ENCODE measurements at places on chromosomes 7 and 10.

GRCh38 chr7:115940460-115941060, 90.0 kb downstream of the TFEC start:
- no peak for DNase-seq

DNA sequence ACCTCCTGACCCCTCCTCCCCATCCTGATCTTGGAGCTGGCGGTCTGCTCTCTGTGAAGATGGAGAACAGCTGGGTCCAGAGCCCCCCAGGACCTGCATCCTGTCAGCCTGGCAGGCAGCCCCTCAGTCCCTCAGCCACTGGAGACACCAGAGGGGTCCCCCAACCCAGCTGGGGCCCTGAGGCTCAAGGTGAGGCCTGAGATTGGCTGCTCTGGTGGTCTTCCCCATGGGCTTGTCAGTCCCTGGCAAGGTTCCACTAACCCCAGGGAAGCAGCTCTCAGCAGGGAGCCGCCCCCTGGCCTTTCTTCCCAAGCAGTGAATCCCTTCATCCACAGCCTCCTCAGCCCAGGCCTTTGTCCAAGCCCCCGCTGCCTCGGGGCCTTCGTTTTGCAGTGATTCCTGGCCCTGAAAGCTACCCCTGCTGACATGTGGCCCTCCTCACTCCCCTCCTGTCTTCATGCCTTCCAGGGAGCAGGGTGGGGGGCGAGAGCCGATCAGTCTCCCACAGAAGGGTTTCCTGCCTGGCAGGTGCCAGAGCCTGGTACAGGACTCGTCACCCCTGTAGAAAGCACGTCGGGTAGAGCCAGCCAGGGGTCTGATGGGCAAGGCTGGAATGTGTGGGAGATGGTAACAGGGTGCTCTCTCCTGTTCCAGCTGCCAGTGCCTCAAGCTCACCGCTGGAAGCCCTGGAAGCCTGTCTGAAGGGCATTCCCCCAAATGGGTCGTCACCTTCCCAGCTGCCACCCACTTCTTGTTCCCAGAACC, 48.5 kb downstream of the ZNF467 start:
- DNase-seq, result no peak

GRCh38 chr7:76133164-76133775, 68.4 kb upstream of the SRRM3 start:
- no peak for DNase-seq

DNA sequence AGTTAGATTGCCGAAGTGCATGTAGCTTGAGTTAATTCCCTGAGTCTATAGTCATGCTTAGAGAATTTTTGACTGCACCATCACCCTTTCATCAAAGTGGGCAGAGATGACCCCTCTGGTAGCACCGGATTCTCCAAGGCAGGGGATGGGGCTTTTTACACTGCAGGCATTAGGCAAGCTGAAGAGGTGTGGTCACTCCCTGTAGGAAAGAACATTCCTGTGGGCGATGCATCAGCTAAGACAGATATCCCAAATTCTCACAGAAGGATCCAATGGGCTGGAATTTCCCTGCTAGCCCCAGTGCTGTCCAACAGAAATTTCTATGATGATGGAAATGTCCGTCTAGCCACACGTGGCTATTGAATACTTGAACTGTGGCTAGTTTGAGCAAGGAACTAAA, 118.2 kb downstream of the ADAM12 start:
- DNase-seq, result no peak

GRCh38 chr7:6359021-6359420, 86.6 kb upstream of the CYTH3 start:
- DNase-seq, result no peak

DNA sequence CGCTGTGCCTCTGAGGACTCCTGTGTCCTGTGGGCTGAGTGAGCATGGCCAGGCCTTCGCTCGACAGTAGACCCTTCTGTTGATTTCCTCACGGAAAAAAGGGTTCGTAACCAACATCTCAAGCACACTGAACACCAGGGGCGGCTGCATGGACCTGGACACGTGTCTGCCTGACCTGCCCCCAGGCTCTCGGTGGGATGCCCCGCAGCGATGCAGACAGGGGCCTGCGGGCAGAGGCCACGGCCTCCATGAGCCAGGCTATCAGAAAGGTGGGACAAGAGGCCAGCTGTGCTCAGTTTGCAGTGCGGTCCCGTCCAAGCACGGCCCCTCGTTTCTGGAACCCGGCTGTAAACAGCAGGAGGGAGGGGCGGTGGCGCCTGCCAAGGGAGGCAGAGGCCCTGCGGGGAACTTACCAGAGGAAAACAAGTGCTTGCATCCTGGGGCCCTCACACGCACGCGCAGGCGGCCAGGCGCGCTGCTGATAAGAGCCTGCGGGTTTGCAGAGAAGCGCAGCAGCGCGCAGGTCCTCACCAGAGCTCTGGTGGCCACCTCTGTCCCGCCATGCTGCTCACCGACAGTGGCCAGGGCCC, 10.6 kb downstream of the GPR146 start:
- no peak for DNase-seq

- no peak for DNase-seq
Measured at GRCh38 chr7:81871606-81872265, 101.9 kb upstream of the HGF start.

- DNase-seq, result no peak
Measured at GRCh38 chr10:117928741-117929140, 118.0 kb downstream of the RAB11FIP2 start.

- no peak for DNase-seq
Measured at GRCh38 chr10:97648562-97649404, 8.3 kb downstream of the PI4K2A start.

DNA sequence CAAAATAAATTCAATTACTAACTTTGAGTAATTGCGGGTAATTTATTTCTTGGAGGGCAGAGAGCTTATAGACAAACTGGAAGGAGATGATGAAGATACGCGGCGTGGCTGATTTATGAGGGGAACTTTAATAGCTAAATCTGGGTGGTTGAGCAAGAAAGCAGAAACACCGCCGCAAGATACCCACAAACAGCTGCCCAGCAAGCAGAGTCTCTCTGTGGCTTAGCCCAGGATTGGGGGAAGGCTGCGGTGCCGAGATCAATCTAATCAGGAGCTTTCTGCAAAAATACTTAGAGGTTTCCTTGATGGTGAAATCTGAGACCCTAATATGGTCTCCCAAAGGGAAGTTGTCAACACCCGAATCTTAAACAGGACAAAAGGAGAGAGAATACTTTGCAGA, 94.9 kb upstream of the MGMT start:
- no peak for DNase-seq

GRCh38 chr10:30178356-30178964, 119.1 kb upstream of the JCAD start:
- DNase-seq, result no peak

GRCh38 chr7:7157177-7157886, 25.0 kb upstream of the C1GALT1 start:
- DNase-seq, result no peak

GRCh38 chr10:12504176-12504575, 154.8 kb downstream of the CAMK1D start:
- no peak for DNase-seq

GRCh38 chr7:39488467-39489393, 77.5 kb upstream of the YAE1 start:
- no peak for DNase-seq
